ENCODE measurements at places on chromosomes 16 and 17.

DNA sequence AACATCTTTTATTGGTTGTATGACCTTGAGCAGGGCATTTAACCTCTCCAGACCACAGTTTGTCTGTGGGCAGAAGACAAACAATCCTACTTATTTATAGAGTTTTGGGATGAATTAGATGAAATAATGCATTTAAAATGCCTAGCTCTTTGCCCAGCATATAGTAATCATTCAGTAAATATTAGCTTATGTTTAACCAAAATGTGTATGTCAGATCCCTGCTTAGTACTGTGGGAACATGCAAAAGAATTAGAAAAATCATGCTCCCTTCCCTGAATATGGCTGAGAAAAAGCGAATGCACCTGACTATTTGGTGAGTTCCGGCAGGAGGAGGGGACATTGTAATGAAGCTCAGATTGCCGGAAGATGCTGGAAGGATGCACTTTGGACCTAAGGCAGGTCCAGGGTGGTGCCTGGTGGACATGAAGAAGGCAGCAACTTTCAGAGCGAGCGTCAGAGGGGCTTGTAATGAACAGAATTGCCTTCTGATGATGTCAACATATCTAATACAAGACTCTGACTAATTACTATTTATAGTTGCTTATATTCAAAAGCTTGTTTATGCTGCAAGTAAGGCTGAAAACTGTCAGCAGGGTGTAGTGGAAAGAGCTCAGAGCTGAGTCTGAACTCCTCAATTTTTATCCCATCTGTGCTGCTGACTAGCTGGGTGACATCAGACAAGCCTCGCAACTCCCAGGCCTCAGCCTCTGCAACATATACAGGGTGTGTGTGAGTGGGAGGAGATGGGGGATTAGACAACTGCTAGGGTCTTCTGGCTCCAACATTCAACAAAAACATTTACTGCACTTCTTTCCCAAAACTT, 221.2 kb downstream of the PRKCA start:
- DNase-seq = no peak

DNA sequence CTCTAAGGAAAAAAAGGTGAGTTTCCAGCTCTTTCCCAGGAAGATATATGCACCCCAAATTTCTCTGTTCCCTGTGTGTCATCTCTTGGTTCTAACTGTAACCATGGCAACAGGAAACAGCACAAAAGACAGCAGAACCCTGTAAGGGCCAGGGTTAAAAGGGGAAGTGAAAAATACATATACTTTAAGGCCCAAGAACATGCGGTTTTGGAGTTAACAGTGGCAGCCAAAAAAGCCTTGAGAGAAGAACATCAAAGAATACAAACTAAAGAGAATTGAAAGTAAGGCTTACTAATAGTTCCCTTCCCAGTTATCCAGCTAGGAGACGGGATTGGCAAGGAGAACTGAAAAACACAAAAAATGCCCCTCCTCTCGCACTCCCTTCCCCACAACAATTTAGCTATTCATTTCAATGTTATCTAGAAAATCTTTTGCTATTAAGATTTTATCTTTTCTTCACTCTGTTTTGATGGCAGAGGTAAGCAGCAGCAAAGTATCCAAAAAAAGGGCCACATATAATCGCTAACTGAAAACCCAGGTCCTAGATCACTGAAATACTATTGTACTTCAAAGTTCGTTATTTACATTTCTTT, 1.5 kb downstream of the SPOP start:
- DNase-seq = peak; percentile 19

GRCh38 chr16:77993111-77993985, 29.0 kb upstream of the CLEC3A start:
- no peak for DNase-seq

DNA sequence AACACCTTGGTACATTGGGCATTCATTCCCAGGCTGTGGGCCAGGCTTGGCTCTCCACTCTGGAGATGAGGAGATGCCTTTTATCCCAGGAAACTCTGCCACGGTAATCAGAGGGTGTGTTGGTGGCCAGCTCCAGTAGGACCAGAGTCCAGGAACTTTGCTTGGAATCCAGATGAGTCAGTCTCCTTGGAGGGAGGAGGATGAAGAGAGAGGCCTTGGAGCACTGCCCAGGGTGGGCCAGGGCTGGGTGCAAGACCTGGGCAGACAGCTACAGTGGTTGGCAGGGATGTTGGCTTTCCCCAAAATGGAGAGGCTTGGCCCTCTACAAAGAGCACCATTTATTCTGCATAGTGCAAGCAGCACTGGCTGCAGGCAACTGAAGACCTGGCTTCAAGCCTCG, 209.0 kb downstream of the RGS9 start:
- no peak for DNase-seq

- DNase-seq = no peak
Measured at GRCh38 chr17:4609761-4610160, 25.4 kb downstream of the SMTNL2 start.

- no peak for DNase-seq
Measured at GRCh38 chr16:86595983-86596605, 17.7 kb downstream of the FOXL1 start.

DNA sequence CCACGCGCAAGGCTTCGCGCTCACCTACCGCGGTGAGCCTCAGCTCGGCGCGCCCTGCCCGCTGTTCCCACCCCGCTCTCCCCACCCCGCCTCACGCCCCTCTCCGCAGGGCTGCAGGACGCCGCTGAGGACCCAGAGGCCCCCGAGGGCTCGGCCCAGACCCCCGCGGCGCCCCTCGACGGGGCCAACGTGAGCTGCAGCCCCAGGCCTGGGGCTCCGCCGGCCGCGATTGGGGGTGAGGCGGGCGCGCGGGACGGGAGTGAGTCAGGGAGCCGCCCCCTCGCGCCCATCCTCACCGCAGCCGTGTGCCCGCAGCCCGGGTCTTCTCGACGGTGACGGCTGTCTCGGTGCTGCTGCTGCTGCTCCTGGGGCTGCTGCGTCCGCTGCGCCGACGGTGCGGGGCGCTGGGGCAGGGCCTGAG, 1.9 kb upstream of the PAQR4 start:
- no peak for DNase-seq

- no peak for DNase-seq
Measured at GRCh38 chr17:17469358-17469757, 7.4 kb upstream of the MED9 start.

DNA sequence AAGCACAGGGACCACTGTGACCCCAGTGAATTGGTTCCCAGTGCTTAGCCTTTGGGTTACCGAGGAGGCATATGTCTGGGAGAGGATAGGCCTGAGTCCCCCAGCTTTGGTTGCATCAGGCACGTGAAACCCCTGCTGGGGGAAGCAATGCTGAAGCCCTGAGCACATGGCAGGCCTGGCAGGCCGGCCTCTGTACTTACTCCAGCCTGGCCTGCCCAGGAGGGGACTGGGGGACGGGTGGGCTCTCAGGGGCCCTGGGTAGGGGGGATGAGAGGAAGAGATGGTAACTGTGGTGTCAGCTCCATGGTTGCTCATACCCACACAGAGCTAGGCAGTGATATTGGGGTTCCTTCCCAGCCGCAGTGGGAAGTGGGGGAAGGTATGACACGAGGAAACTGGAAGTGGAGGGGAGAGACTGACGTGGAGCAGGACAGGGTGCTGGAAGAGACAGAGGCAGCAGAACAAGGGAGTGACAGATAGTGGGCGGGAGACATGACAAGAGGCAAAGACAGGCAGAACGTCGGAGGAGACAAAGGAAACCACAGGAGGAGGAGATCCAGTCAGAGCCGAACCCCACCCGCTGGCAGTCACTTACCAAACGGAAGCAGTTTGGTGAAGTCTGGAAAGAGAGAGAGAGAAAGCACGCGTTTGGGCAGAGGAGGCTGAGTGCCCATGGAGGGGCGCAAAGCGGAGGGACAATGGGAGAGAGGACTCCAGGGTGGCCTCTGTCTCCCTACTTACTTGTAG, 9.1 kb downstream of the TMEM208 start:
- no peak for DNase-seq

GRCh38 chr17:47687748-47688147, 6.2 kb upstream of the TBKBP1 start:
- DNase-seq = no peak

DNA sequence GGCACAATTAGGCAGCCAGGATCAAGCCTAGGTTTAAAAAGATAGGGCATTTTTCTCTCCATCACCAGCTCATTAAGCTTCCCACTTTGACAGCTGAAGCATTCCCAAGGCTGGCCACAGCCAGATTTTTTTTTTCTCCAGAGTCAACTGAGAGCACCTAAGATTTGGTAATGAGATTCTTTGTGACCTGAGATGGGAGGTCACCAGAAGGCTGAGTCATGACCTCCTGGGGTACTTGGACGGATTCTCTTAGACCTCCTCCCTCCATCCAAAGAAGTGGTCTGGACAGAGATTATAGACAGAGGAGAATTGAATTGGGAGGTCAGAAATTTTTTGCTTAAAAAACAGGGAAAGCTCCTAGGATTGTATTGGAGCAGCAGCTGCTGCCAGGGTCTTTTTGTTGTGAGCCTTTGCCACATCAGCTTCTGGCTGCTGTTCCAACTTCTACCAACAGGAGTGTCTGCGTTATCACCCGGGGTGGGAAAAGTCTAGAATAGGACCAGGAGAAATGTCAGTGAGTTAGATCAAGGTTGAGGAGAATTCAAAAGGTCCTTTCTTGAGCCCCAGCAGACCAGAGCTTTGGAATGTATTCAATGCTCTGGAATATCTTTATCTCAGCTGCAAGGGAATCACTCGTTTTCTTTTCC, 221.2 kb upstream of the N4BP1 start:
- no peak for DNase-seq

DNA sequence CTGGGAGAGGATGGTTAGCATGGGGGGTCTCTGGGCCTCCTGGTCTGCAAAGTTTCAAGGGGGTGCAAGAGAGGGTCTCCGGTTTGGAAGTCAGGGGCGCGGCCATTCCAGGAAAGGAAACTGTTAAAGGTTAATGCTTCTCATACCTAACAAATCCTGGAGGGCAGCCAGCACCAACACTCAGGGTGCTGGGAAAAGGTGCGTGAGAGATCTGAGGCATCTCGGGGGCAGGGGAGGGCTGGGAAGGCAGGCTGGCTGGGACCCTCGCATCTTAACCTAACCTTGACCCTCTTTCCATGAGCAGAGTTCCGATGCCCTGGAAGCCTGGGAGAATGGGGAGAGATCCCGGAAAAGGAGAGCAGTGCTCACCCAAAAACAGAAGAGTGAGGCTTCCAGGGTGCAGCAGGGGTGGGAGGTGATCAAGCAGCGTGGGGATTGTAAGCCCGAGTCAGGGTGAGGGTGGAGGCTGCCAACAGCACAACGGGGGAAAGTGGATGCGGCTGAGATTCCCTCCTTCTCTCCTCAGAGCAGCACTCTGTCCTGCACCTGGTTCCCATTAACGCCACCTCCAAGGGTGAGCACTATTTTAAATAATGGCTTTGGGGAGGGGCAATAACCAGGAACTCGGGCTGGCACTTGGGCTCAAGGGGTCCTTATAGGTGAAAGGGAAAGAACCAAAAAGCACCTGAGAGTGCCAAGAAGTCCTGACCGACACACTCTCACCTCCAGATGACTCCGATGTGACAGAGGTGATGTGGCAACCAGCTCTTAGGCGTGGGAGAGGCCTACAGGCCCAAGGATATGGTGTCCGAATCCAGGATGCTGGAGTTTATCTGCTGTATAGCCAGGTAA, 996 bp downstream of the TNFSF13 start:
- no peak for DNase-seq

DNA sequence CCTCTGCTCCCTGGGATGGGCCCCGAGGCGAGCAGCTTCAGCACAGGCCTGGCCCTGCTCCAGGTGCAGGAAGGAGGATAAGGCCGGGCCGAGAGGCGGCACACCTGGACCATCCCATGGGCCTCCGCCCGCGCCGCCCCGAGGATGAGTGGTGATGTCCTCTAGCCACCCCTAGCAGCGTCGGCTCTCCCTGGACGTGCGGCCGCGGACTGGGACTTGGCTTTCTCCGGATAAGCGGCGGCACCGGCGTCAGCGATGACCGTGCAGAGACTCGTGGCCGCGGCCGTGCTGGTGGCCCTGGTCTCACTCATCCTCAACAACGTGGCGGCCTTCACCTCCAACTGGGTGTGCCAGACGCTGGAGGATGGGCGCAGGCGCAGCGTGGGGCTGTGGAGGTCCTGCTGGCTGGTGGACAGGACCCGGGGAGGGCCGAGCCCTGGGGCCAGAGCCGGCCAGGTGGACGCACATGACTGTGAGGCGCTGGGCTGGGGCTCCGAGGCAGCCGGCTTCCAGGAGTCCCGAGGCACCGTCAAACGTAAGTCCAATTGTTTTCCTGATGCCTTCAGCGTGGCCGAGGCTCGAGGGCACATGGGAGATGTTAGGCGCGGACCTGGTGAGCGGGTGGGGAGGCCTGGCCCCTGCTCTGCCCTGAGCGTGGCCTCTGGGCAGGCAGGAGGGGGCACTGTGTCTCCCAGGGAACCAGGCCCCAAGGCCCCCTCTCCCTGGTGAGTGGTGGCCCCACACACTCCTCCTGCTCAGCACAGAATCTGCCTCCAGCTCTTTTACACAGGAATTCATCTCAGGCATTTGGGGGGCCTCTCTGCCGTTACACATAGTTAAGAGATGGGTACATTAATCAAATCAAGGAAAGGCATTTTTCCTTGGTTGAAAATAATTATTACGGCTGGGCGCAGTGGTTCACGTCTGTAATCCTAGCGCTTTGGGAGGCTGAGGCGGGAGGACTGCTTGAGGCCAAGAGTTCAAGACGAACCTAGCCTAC, 855 bp downstream of the TMEM204 start:
- no peak for DNase-seq

GRCh38 chr17:6356562-6356961, 78.4 kb downstream of the AIPL1 start:
- DNase-seq = no peak

DNA sequence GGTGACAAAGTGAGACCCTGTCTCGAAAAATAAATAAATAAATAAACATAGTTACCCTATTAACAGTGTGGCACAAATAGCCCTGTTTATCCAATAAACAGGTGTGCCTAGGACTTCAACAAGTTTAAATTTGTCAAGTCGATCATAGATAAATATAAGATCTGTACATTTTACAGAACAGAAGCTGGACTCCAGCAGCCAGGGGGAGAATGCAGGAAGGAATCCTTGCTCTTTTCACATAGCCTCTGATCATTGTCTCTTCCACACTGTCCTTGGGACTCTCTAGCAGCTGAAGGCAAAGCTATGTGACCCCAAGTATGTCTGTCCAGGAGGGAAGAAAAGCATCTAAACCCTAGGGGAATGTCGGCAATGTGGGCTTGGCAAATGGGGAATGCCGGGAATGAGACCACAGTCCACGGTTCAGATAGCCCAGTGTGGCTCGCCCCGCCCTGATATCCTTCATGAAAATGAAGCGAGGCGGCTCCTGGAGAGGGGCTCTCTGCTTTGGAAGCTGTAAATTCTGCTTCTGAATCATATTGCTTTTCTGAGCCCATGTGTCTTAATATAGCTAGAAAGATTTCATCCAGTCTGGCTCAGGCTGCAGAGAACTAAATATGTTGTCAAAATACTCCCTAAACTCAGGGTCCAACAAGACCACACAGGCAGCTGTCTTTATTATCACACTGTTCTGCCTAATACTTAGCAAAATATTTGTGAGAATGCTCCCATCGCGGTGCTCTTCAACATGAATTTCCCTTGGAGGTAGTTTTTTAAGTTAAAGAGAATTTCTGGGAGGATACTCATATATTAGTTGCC, 24.9 kb upstream of the GRB2 start:
- no peak for DNase-seq

DNA sequence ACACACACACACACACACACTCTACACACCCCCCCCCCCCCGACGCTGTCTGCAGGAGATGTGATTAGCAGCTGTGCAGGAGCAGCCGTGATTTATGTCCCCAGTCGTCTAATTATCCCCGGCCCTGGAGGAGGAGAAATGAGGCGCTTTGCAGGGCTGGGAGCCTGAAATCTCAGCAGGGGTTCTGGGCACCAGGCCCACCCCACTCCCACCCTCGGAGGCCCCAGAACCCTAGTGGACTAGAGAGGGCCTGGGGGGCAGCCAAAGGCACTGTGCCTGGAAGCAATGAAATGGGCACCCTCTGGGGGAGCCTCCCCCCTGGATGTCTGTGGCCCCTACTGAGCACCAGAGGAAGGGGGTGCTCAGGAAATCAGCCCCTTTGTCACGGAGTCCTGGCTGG, 134.2 kb upstream of the CIBAR2 start:
- DNase-seq = no peak
